Kidney (tissue), 22 donors: ENCODE measurements at places on chromosomes 5 and 9. TPM values are rescaled to one million over a fixed set of nuclear protein-coding genes. Genes with fewer than 3 reads are reported as not detected.

Gene PCDHGB1
- 2.9 TPM for total RNA-seq

Gene CSF1R
- 55.8 TPM for total RNA-seq

Gene MBLAC2
- 6.7 TPM for total RNA-seq

GRCh38 chr5:160260006-160260775 is 30.9 kb downstream of the FABP6 start:
- DNase-seq = no peak
- peaks cover 11% of the 10 kb centered on the region for H3K4me1 ChIP-seq
- H3K36me3 ChIP-seq = no peaks in the 10 kb centered on the region
- no peak overlapping the region for H3K4me3 ChIP-seq
- no peaks in the 10 kb centered on the region for H3K27me3 ChIP-seq

- no peaks in the 10 kb centered on the region for H3K4me1 ChIP-seq
- no peak overlapping the region for H3K27ac ChIP-seq
- H3K4me3 ChIP-seq = no peak overlapping the region
- H3K36me3 ChIP-seq = no peaks in the 10 kb centered on the region
- H3K27me3 ChIP-seq = no peaks in the 10 kb centered on the region
Observed at GRCh38 chr5:159515909-159516415, 185.7 kb upstream of the IL12B start.

DNA sequence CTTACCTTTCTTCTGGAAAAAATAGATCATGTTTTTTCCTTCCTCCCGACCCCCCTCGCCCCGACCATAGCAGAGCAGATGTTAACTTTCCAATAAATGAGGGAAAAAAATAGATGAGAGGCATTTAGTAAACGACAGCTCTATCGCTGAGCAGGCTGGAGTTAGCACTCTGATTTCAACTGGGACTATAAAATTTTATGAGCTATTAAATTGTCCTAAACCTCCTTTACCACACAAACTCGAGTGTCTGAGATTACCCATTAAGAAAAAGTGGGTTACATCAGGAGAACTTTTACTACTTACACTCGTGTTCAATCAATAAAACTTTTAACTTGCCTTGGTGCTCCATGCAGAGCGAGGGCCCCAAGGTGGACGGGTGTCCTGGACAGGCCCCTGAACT is 59.8 kb upstream of the RNU6ATAC start:
- no peaks in the 10 kb centered on the region for H3K27me3 ChIP-seq
- no peaks in the 10 kb centered on the region for H3K36me3 ChIP-seq
- no peak overlapping the region for H3K4me3 ChIP-seq
- H3K4me1 ChIP-seq = peaks cover 9% of the 10 kb centered on the region
- peak; percentile 73 for DNase-seq

DNA sequence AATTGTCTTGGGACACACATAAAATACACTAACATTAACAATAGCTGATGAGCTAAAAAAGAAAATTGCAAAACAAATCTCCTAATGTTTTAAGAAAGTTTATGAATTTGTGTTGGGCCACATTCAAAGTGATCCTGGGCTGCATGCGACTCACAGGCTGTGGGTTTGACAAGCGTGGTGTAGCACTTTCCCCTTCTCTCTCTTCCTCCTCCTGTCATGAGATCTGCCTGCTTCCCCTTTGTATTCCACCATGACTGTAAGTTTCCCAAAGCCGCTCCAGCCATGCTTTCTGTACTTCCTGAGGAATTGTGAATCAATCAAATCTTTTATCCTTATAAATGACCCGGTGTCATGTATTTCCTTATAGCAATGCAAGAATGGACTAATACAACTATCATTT is 178.0 kb downstream of the TLR4 start:
- H3K4me3 ChIP-seq = no peak overlapping the region
- no peak for DNase-seq
- H3K27ac ChIP-seq = no peak overlapping the region

DNA sequence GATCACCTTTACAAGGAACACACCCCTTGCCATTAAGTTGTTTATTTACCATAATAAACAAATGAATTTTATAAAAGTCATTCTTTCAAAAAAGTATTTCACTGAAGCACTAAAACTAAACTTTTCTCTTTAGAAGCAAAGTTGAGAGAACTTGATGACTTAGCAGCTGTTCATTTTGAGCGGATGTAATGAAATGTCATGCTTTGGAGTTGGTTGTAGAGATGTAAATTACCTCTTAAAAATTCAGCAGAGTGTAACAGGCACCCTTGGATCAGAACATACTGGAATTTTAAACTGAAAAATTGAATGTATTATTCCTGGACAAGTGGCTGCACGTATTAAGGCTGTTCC is 617.2 kb downstream of the PDE4D start:
- peak overlapping the region; percentile 86 for H3K4me3 ChIP-seq
- DNase-seq = no peak
- H3K27ac ChIP-seq = peak overlapping the region; percentile 84
- H3K36me3 ChIP-seq = no peaks in the 10 kb centered on the region
- H3K27me3 ChIP-seq = no peaks in the 10 kb centered on the region

GRCh38 chr9:78533500-78533899 is 236.6 kb downstream of the PSAT1 start:
- DNase-seq = no peak
- H3K4me1 ChIP-seq = no peaks in the 10 kb centered on the region
- H3K27me3 ChIP-seq = no peaks in the 10 kb centered on the region
- no peak overlapping the region for H3K27ac ChIP-seq
- H3K36me3 ChIP-seq = no peaks in the 10 kb centered on the region

- H3K4me3 ChIP-seq = no peak overlapping the region
- no peak overlapping the region for H3K27ac ChIP-seq
- DNase-seq = no peak
- H3K36me3 ChIP-seq = no peaks in the 10 kb centered on the region
Observed at GRCh38 chr9:114774524-114774923, 31.3 kb downstream of the TNFSF15 start.

DNA sequence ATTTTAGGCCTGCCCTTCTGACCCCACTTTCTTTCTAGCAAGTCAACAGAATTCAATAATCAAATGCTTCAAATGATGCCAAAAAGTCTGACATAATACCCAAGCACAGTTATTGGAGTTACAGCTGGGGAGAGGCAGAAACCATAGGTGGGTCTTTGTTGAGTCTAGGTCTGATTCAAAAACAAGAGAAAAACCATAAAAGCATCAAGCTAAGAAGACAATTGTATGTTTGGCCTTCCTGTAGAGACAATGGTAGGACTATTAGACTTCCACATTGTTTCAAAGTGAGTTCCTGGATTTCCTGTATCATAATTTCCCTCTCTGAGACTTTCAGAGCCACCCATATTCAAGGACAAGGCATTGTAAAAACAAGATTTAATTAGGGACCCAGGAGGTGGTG is 16.8 kb upstream of the CCDC192 start:
- H3K36me3 ChIP-seq = no peaks in the 10 kb centered on the region
- no peak for DNase-seq
- H3K4me1 ChIP-seq = no peaks in the 10 kb centered on the region
- no peak overlapping the region for H3K4me3 ChIP-seq
- H3K27me3 ChIP-seq = no peaks in the 10 kb centered on the region

GRCh38 chr9:35258660-35259474 is 97.1 kb downstream of the UNC13B start:
- no peak overlapping the region for H3K27ac ChIP-seq
- H3K4me1 ChIP-seq = no peaks in the 10 kb centered on the region
- H3K27me3 ChIP-seq = no peaks in the 10 kb centered on the region
- no peaks in the 10 kb centered on the region for H3K36me3 ChIP-seq

DNA sequence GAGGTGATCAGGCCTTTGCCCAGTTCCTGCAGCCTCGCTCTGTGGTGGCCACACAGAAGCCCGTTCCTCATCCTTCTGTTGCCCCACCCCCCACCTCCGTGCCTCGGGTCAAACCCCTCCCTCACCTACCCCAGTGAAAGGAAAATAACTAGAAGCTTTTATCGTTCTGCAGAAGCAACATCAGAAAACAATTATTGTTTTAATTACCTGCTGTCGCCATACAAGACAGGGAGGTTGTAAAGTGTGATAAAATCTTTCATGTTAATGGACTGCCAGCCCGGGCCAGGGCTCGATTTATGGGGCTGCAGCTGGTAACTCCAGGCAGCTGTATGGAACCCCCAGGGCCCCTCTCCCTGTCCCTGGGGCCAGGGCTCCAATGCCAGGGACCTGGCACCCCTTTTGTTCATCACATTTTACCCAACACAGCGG is 20.6 kb downstream of the UNC5A start:
- H3K27ac ChIP-seq = no peak overlapping the region
- H3K36me3 ChIP-seq = no peaks in the 10 kb centered on the region
- H3K4me1 ChIP-seq = no peaks in the 10 kb centered on the region
- H3K4me3 ChIP-seq = no peak overlapping the region

DNA sequence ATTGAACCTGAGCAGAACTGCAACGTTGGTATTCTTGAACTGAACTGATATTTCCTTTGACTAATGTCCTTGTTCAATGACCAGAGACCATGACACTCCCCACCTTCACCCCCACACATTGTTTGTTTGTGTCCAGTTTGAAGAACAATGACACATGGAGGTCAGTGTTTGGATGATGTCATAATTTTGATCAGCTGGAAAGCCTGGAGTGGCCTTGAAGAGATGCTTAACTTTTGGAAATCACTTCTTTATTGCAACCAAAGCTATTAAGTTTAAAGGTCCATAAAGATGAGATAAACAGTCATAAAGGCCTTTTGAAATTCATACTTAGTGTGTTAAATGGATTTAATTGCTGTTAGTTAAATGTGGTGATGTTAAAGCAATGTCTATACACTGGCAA is 92.7 kb downstream of the TMC1 start:
- H3K4me1 ChIP-seq = no peaks in the 10 kb centered on the region
- H3K27ac ChIP-seq = no peak overlapping the region
- no peaks in the 10 kb centered on the region for H3K27me3 ChIP-seq
- H3K4me3 ChIP-seq = no peak overlapping the region
